Activated CD8-positive, alpha-beta T cell treated with anti-CD3 and anti-CD28 coated beads for 36 hours (primary cell): ENCODE measurements at places on chromosomes 5 and 9.
A peak's percentile ranks its signal among the peaks of the same experiment; 100 is the strongest.

- DNase-seq, result no peak
Observed at GRCh38 chr5:95858023-95858461, 35.5 kb upstream of the GLRX start.

- no peak for DNase-seq
Observed at GRCh38 chr5:121976979-121977378, 15.2 kb downstream of the SRFBP1 start.

DNA sequence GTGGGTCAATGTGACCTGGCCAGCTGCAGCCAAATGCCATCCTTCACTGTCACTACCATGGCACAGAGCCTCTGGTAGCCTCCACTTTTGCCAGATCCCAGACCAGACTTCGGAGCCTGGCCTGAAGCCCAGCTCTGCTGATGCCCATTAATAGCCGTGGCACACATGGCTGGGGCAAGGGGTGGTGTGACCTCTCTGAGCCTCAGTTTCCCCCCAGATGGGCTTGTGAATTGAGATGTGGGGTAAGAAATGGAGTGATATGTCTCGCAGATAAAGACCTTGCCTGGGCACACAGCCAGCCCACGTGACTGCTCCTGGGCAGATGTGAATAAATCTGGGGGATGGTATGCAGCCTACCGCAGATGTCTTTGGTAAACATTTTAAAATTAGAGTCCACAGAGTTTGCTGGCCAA, 13.9 kb downstream of the SUSD3 start:
- no peak for DNase-seq

GRCh38 chr5:132181011-132181629, 46.5 kb downstream of the P4HA2 start:
- DNase-seq, result no peak

GRCh38 chr9:4214486-4214885, 85.4 kb downstream of the GLIS3 start:
- no peak for DNase-seq

- DNase-seq, result no peak
Observed at GRCh38 chr9:111271481-111272080, 58.4 kb downstream of the OR2K2 start.

- no peak for DNase-seq
Observed at GRCh38 chr9:82254646-82255367, 266.2 kb downstream of the SPATA31D1 start.

- DNase-seq, result no peak
Observed at GRCh38 chr5:80034559-80034958, 589 bp upstream of the THBS4 start.

DNA sequence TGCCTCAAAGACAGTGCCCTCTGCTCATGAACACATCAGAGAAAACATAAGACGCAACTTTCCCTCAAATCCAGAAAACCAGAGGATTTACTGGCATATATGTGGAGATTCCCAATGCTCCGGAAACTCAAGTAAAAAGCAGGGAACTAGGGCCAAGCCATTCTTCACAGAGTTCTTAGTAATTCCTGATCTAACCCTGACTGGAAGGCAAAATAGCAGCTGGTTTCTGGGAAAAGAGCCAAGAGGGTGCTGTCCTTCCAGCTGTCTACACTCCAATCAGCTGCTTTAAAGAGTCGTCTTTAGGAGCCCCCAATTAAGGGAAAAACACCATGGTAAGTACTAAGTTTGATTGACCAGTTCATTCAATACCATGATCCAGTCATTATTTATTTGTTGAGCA, 49.6 kb downstream of the GNA14 start:
- no peak for DNase-seq

- no peak for DNase-seq
Observed at GRCh38 chr5:96625365-96625764, 36.8 kb upstream of the CAST start.

DNA sequence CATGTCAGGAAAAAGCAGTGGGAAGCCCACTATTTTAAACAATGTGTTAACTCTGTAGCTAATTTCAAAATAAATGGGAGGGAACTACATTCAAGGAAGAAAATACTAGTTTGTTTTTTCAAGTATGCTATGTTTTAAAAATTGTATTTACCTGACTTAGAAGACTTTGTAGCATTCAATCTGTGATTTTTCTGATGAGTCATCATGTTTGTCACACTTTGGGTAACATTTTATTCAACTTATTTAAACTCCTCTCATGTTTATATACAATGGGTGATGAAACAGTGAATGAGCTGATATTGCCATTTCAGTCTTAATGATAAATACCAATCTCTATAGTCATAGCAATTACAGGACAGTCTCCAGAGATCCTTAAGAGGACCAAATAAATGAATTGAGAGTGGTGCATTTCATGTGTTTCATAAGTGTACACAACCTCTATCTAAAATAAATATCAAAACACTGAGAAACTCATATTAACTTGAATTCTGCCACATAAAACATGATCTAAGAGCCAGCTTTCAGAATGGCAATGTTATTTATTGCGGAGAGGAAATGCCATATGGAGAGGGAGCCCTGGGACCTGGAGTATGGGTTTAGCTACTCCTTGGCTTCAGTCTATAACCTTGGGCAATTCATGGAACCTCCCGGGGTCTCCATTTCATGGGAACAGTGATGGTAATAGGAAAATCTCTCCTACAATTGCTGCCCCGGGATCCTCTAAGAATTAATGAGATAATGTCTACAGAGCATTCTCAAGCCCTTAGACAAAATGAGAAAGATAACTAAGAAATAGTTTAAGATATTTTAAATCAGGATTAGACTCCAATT, 913.9 kb downstream of the TLE4 start:
- no peak for DNase-seq

- DNase-seq, result no peak
Observed at GRCh38 chr5:97728920-97729319, 545.9 kb upstream of the RIOK2 start.

DNA sequence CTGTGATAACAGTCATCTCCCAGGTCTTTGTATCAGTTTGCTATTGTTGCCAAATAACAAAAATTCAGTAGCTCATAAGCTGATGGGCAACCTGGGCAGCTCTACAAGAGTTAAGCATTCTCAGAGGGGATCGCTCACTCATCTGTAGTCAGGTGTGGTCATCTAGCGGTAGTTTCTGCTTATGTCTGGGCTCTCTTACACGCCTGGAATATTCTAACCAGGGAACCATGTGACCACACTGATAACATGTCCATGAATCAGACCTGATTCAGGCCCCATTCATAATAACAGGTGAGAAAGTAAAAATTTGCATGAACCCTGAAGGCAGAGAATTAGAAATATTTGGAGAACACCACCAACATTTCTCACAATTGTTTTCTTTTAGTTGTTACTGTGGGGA, 576.1 kb downstream of the SLCO4C1 start:
- no peak for DNase-seq

DNA sequence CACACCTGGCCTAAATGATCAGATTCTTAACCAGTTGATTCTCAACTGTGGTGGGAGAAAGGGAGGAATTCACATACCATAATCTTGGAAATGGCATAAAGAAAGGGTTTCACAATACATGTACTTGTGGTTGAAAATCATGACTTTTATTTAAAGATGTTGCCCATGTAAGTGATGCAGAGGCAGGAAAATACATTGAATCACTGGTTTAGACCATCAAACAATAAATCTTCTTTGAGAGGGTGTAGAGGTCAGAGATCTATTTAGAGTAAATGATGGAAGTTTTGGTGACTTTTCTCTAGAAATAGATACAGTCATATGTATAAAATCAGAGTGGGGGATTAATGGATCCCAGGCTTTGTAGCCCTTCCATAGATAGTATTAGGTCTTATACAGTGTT, 15.4 kb downstream of the NDUFS4 start:
- no peak for DNase-seq

DNA sequence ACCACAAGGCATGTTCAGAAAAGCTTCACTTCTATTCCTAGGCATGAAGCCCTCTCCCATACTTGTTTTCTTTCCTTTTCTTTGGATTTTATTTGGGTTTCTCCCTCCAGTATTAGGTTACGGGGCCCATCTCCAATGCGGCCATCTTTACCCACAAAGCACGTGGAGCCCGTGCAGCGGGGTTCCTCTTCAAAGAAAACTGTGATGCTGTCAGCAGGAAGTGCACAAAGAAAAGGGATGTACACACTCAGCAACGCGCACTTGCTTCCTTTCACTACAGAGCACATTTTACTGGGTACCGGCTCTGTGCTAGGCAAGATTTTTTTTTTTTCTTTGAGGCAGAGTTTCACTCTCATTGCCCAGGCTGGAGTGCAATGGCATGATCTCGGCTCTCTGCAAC, 106.6 kb downstream of the COL23A1 start:
- peak; percentile 81 for DNase-seq

DNA sequence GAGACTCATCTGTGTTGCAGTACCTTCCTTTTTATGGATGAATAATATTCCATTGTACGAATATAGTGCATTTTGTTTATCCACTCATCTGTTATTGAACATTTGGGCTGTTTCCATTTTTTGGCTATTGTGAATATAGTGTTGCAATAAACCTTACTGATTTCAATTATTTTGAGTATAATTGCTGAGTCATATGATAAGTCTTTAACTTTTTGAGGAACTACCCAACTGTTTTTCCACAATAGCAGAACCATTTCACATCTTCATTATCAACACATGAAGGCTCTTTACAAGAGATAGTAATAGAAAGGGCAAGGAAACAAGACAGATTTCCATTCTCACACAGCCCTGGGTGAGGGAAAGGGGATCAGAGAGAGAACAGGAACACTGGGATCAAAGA, 329.2 kb downstream of the RAB3C start:
- DNase-seq, result no peak

DNA sequence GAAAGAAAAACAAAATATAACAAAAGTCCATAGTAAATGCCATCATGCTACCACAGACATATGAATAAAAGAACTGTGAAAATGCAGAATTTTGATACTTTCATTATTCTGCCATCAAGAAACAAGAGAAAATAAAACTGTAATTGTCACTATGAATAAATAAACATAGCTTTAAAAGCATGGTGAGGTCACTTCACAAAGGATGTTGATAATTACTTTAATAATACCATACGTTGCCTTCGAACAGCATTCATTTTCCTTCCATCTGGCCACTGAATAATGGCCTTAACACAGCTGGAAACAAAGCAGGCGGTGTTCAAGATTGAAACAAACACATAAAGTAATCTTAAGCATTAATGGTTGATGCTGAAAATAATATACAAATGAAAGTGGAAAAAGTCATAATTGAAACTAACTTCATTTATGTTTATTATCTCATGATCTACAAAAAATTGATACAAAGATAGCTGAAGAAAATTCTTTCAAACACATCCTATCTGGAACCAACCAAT, 102.0 kb downstream of the AGTPBP1 start:
- DNase-seq, result no peak

DNA sequence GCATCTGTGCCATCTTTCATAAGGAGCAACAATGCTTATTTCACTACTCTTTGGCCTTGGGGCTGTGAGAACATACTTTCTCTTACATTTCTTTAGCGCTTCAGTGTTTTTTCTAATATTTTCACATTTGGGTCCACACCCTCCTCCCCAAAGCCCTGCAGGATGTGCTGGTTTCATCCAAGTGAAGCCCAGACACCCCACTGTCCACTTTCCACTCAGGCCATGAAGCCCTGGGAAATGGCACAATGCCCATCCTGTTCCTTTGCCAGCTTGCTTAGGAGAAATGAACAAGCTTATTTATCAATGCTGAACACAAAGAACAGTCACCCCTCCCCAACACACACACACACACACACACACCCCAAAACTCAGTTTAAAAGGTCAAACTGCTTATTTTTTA, 17.3 kb upstream of the TMOD1 start:
- no peak for DNase-seq

GRCh38 chr9:2302606-2303005, 287.5 kb downstream of the SMARCA2 start:
- no peak for DNase-seq

GRCh38 chr9:2229109-2229721, 214.1 kb downstream of the SMARCA2 start:
- no peak for DNase-seq

GRCh38 chr5:42779083-42779482, 22.5 kb downstream of the CCDC152 start:
- no peak for DNase-seq

- DNase-seq, result no peak
Observed at GRCh38 chr5:65394087-65394486, 87.6 kb downstream of the ADAMTS6 start.

DNA sequence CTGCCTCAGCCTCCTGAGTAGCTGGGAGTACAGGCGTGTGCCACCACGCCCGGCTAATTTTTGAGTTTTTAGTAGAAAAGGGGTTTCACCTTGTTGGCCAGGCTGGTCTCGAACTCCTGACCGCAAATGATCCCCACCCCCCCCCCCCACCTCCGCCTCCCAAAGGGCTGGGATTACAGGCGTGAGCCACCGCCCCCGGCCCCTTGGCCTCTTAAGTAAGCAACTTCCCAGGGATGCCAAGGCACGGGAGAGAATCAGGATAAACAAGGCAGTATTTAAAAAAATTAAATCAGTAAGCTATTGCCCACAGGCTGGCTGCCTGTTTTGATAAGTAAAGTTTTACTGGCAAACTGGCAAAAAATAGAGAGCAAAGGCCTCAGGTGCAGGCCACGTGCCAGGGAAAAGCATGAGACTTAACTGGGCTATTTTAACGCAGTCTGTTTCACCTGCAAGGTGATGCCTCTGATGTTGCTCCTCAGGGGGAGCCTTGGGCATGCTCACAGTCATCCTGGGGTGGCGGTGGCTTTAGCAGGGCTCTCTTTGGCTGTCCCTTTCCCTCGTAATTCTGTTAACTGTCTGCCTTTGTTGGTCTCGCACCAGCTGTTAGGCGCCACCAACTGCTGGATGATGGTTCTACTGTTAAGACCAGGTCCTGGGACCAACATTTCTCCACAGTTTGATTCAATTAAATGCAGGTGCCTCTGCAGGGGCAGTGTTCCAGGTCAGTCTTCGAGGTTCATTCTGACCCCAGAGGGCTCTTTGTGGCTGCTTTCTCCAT, 19.4 kb upstream of the RNF130 start:
- DNase-seq, result peak; percentile 56

GRCh38 chr5:153987301-153987700, 51.4 kb downstream of the FAM114A2 start:
- DNase-seq, result no peak

DNA sequence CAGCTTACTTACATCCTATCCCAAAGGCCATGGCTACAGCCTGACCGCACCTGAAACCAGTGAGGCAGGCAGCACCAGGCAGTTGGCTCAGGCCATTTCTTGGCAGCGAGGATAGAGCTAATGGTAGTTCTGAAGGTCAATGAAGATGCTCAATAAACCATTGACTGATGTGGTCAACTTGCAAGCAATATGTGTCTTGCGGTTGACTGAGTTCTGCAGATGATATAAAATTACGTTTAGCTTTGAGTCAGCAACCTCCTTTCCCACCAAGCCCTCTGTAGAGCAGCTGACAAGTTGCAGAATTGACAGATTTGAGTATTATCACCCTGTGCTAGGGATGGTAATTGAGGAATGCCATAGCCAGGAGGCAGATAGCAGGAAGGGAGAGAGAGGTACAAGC, 189.0 kb upstream of the PUM3 start:
- no peak for DNase-seq

DNA sequence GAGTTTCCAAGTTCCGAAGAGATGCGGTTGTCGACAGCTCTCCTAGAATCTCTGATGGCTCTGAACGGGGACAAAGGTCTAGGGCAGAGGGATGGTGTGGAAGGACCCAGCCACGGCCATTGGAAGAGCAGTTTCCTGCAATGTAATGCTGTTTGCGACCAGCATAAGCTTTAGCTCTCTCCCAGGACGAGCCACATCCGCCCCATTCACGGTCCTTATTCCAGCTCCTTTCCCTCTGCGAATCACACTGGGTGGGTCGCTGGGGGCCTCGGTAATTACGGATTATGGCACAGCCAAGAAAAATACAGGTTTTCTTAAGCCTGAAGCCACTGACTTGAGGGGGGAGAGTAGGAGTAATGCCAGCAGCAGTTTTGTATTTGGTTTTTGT, 22.7 kb downstream of the ANXA2R start:
- peak; percentile 45 for DNase-seq
